H1 (cell line): ENCODE measurements at places on chromosomes 5 and 9.

GRCh38 chr5:179455320-179455719 is 95.0 kb upstream of the RUFY1 start:
- DNase-seq, result no peak

- DNase-seq, result no peak
Measured at GRCh38 chr5:150502106-150502505, 5.8 kb upstream of the NDST1 start.

DNA sequence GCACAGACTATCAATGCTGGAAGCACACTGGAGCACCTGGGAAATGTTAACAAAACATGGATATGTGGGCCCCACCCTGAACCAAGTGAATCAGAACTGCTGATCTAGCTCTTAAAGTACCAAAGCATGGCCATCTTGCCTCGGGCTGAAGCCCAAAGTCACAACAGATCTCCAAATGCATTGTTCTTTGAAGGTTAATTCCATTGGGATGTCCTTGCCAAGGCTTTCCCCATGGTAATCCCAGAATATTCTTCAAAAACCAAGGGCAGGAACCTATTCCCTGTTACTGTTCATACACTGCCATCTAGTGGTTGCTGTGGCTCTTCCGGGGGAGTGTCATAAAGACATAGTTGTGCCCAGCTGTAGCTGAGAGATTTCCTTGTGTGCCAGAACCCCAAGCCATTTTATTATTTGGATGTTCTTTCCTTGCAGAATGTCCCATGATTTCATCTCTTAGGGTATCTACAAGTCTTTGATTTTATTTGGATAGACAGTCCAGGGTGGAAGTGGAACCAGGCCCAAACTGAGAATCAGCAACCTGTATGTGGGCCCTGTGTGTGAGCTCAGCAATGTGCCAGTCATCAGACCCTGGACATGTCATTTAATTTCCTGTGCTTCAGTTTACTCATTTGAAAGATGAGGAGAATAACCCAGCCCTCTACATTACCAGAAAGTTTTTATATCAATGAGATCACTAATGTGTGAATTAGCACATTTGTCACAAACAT is 290.0 kb downstream of the ACTL7B start:
- DNase-seq, result peak; percentile 31

DNA sequence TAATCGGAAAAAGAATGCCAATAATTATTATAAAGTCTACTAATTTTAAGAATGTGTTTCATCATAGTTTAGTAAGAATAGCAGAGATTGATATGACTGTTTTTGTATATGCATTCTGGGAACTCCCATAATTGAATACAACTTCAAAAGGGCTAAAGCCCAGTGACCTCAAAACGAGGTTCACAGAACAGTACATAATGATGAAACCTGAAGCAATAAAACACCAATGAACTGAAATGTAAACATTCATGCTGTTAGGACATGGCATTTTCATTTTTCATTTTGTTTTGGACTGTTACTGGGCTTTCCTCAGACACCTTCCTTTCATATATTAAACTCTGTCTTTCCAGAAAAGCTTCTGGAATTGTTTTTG is 684 bp upstream of the JMY start:
- DNase-seq, result no peak

DNA sequence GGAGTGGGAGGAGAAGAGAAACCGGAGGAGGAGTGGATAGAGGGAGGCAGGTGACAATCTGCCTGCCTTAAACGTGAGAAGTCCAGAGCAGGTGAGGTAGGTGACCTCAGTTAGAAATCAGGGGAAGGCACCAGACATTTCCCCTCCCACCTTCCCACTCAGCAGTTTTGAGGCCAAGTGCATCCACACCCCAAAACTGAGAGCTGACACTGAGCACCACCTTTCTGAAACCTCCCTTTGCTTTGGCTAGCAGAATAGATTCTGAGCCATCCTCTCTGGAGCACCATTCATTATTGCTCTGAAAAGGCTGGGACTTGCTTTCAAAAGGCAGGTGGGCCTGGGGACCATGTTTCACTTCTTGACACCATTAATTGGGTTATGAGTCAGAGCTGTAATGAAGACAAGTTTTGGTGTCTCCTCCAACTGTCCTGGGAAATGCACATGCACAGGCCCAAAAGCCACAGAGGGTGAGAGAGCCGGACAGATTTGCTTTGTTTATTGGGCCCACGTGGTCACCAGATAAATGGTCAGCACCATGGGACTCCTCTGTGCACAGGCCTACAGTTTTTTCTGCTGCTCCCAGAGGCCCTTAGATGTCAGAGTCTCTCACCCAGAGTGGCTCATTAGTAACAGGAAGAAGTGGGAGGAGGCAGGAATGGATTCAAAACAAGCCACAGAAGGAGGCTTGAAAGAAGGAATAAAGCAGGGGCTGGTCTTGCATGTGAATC is 314.7 kb downstream of the TLE1 start:
- DNase-seq, result no peak

DNA sequence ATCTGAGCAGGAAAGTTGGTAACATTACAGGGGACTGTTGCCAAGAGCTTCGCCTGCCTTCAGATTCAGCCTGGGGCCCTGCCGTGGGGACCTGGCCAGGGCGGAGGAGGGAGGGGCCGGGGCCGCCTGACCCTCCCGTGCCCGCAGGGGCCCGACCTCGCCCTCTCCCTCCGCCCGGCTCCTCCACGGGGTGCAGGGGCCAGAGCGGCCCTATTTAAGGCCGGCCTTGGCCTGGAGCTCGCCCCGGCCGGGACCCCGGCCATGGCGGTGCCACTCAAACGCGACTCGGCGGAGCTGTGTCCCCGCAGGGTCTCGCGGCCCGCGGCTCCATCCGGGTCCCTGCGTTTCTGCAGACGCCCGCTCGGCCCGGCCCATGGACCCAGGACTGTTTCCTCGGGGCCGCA is 757 bp downstream of the TMEM250 start:
- no peak for DNase-seq

- no peak for DNase-seq
Measured at GRCh38 chr5:9617221-9617620, 12.9 kb downstream of the TAS2R1 start.

- DNase-seq, result no peak
Measured at GRCh38 chr5:18314192-18314778, 680.0 kb downstream of the TAF11L14 start.

- no peak for DNase-seq
Measured at GRCh38 chr5:176577312-176578176, 28.4 kb downstream of the CDHR2 start.

- DNase-seq, result peak; percentile 64
Measured at GRCh38 chr5:84274585-84275468, 109.9 kb downstream of the EDIL3 start.
